ENCODE measurements at places on chromosomes 6 and 20.
A peak's percentile ranks its signal among the peaks of the same experiment; 100 is the strongest.

DNA sequence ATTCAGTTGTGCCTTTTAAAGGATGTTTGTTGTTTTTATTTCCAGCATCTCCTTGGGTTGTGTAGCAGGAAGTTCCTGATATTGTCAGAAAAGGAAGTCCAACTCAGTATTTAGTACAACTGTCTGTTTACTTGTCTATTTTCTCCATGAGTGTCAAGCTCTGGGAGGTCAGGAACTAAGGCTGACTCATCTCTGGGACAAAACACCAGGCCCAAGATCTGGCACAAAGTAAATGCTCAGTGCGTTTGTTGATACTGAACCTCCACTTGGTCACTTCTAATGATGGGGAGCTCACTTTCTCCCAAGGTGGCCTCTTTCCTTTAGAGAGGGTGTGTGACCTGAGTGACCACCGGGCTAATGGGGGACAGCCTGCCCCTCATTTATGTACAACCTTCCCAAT, 12.6 kb upstream of the PIGU start:
- H3K4me3 ChIP-seq, result no peak overlapping the region
- no peaks in the 10 kb centered on the region for H3K27me3 ChIP-seq
- DNase-seq, result no peak
- no peaks in the 10 kb centered on the region for H3K4me1 ChIP-seq
- H3K36me3 ChIP-seq, result no peaks in the 10 kb centered on the region
- H3K27ac ChIP-seq, result no peak overlapping the region

GRCh38 chr20:14599613-14600012, 262.2 kb upstream of the FLRT3 start:
- no peak for DNase-seq
- no peaks in the 10 kb centered on the region for H3K36me3 ChIP-seq
- H3K27me3 ChIP-seq, result no peaks in the 10 kb centered on the region
- no peaks in the 10 kb centered on the region for H3K4me1 ChIP-seq

DNA sequence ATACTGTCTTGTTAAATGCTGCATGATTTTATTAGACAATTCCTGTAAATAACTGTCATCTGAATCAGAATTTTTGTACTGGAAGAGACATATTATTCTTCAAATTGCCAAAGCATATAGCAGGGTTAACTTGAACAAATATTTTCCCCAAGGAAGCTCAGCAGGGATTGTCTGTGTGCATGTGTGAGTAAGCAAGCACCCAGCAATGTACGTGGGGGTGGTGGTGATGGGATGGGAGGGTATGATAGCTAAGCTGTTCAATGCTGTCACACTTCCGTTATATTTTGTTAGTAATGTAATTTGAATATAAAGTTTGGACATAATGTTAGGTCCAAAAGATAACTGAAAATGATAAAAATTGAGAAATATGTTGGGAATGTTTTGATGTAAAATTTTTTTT, 118.1 kb downstream of the MYB start:
- no peak overlapping the region for H3K4me3 ChIP-seq
- no peaks in the 10 kb centered on the region for H3K27me3 ChIP-seq
- no peaks in the 10 kb centered on the region for H3K4me1 ChIP-seq
- H3K27ac ChIP-seq, result no peak overlapping the region

GRCh38 chr6:111748231-111748647, 125.0 kb downstream of the FYN start:
- H3K27me3 ChIP-seq, result no peaks in the 10 kb centered on the region
- H3K36me3 ChIP-seq, result 0 out of 2 replicates have a peak, but pooled peaks cover 4% of the 10 kb centered on the region
- no peak for DNase-seq

DNA sequence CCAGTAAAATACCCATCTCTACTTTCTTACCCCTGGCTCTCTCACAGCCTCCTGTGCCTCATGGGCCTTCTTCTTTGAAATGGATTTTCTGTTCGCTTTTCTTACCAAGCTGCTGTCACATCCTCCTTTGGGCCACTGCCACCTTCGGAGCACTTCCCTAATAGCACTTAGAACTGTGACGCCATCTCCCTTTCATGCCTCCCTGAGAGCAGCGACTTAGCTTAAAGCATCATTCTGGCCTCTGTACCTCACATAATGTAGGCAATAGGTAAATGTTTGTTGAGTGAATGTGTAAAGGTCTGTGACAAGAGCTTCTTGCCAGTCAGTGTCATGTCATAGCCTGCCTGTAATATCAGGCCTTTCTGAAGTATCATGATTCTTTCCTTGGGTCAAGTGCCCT, 78.8 kb downstream of the ADGRG6 start:
- no peak for DNase-seq
- no peaks in the 10 kb centered on the region for H3K36me3 ChIP-seq
- H3K27me3 ChIP-seq, result no peaks in the 10 kb centered on the region
- H3K27ac ChIP-seq, result no peak overlapping the region
- H3K4me3 ChIP-seq, result no peak overlapping the region

DNA sequence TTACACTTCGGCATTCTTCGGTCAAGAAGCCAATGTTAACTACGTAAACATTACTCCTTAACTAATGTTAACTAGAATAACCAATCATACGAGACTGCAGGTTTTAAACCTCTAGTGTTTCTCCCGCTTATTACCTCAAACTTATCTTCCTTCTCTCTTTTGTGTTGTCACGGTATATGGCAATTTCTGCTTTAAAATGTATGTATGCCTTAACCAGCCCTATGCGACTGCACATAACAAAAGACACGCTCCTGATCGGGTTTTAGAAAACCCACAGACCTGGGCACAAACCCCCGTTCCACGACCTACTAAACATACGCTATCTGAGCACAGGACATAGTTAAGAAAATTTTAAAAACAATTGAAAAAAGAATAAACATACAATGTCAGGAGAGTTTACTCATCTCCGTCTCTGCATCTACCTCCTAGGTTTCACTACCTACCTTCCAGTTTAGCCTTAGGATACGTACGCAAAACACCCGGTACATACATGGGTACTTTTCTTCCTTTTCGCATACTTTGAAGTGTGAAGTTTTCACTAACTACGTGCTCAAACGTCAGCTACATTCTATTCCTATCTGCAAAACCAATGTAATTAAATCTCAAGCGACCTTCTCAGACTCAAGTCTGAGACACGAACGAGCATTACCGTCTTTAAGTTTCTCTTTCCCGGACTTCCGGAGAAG, 1.1 kb downstream of the CD164 start:
- H3K27ac ChIP-seq, result no peak overlapping the region
- H3K4me3 ChIP-seq, result peak overlapping the region; percentile 85
- no peaks in the 10 kb centered on the region for H3K4me1 ChIP-seq
- H3K27me3 ChIP-seq, result no peaks in the 10 kb centered on the region
- DNase-seq, result no peak

- DNase-seq, result no peak
- no peak overlapping the region for H3K27ac ChIP-seq
- no peak overlapping the region for H3K4me3 ChIP-seq
- H3K36me3 ChIP-seq, result no peaks in the 10 kb centered on the region
Measured at GRCh38 chr6:70706491-70707123, 38.9 kb downstream of the SMAP1 start.

DNA sequence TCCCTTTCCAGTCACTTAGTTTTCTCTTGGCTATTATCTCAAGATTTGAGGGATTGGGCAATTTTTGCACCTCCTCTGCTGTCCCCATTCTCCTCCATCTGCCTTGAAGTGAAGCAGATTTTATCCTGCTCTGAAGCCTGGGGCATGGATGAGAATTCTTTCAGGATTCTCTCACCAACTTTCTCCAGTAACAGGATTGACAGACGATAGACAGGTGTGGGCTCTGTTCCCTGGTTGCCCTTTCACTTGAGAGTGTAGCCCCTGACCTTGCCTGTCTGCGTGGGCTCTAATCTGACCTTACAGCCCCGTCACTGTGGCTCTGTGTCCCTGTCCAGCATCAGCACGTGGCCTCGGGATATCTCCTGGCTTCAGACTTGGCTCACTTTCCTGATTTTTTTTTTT, 27.1 kb downstream of the CDYL start:
- no peak for DNase-seq
- no peaks in the 10 kb centered on the region for H3K27me3 ChIP-seq
- no peak overlapping the region for H3K4me3 ChIP-seq
- H3K36me3 ChIP-seq, result peaks cover 14% of the 10 kb centered on the region
- no peak overlapping the region for H3K27ac ChIP-seq

- no peaks in the 10 kb centered on the region for H3K4me1 ChIP-seq
- H3K27ac ChIP-seq, result no peak overlapping the region
- peaks cover 4% of the 10 kb centered on the region for H3K36me3 ChIP-seq
- no peak for DNase-seq
Measured at GRCh38 chr20:19654921-19655320, 103.1 kb upstream of the RIN2 start.

- H3K36me3 ChIP-seq, result peaks cover 21% of the 10 kb centered on the region
- H3K27me3 ChIP-seq, result no peaks in the 10 kb centered on the region
- DNase-seq, result no peak
- H3K4me1 ChIP-seq, result no peaks in the 10 kb centered on the region
- no peak overlapping the region for H3K4me3 ChIP-seq
Measured at GRCh38 chr6:110902091-110902490, 27.5 kb downstream of the AMD1 start.

GRCh38 chr6:73857341-73857890, 161.4 kb downstream of the CD109 start:
- H3K4me3 ChIP-seq, result no peak overlapping the region
- H3K27me3 ChIP-seq, result no peaks in the 10 kb centered on the region
- no peaks in the 10 kb centered on the region for H3K4me1 ChIP-seq

GRCh38 chr6:5053038-5053437, 32.1 kb upstream of the PPP1R3G start:
- no peak overlapping the region for H3K27ac ChIP-seq
- no peak overlapping the region for H3K4me3 ChIP-seq
- H3K4me1 ChIP-seq, result no peaks in the 10 kb centered on the region

- no peaks in the 10 kb centered on the region for H3K4me1 ChIP-seq
- H3K27me3 ChIP-seq, result no peaks in the 10 kb centered on the region
- no peaks in the 10 kb centered on the region for H3K36me3 ChIP-seq
- H3K4me3 ChIP-seq, result no peak overlapping the region
Measured at GRCh38 chr20:59923514-59923913, 9.9 kb downstream of the SYCP2 start.

DNA sequence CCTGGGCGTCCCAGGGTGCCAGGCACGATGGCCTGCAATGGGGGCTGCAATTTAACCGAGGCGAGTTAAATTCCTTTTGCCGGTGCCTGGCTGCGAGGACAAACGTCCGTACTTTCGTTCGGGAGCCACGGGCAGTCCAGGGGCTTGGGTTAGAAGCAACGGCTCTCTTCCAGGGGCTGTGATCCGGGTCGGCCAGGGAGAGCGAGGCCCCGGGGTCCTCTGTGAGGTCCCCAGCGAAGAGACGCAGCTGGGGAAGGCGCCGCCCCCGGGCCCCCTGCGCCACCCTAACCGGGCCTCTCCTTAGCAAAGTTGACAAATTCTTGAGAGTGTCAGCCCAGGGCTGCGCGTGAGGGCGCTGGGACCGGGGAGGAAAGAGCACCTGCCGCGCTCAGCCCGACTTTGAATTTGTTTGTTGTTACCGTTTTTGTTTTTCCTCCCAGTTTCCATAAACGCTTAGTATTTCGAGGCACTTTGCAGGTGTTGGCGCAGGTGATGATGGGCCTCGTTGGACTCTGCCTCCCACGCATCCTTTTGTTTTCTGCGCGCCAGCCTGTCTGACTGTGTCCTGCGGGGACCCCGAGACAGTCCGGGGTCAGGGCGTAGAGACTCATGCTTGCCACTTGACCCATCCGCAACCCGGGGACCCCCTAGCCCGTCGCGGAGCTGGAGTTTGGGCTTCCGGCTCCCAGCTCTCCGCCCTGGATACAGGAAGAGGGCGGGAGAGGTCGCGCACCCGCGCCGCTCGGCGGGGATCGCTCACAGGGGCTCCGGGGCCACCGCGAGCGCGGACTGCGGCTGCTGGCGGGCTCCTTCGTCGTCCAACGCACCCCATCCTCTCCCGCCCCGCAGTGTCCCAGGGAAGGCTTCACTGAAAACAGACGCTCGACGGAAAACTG, 5.8 kb downstream of the OLIG3 start:
- peak overlapping the region; percentile 60 for H3K4me3 ChIP-seq
- peaks cover 67% of the 10 kb centered on the region for H3K27me3 ChIP-seq
- H3K36me3 ChIP-seq, result no peaks in the 10 kb centered on the region
- DNase-seq, result peak; percentile 52
- H3K4me1 ChIP-seq, result no peaks in the 10 kb centered on the region

DNA sequence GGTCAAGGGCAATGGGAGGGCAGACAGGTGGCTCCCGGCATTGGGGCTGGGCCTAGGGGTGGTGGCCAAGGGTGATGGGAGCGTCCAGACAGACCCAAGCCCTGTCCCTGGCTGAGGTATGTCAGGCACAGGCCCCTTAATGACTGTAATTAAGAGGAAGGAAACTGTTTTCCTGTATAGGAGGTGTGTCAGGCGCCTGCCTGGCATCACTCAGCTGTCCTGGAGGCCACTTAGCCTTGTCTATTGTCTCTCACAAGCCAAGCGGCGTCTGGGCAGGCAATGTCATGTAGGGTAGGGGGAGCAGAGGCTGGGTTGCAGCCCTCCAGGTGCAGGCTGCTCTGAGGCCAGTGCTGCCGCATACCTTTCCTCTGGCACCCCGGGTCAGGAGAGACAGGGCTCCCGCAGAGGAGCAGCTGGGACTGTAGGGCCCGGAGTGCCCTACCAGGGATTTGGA, 3.9 kb upstream of the FAM83C start:
- H3K27me3 ChIP-seq, result no peaks in the 10 kb centered on the region
- no peaks in the 10 kb centered on the region for H3K36me3 ChIP-seq
- no peak overlapping the region for H3K27ac ChIP-seq
- no peak overlapping the region for H3K4me3 ChIP-seq
- H3K4me1 ChIP-seq, result no peaks in the 10 kb centered on the region

- no peaks in the 10 kb centered on the region for H3K4me1 ChIP-seq
- no peak for DNase-seq
- no peak overlapping the region for H3K27ac ChIP-seq
Measured at GRCh38 chr6:156589281-156589680, 187.9 kb upstream of the ARID1B start.

All from H9 (cell line).